ENCODE measurements at places on chromosomes 3 and 15.

DNA sequence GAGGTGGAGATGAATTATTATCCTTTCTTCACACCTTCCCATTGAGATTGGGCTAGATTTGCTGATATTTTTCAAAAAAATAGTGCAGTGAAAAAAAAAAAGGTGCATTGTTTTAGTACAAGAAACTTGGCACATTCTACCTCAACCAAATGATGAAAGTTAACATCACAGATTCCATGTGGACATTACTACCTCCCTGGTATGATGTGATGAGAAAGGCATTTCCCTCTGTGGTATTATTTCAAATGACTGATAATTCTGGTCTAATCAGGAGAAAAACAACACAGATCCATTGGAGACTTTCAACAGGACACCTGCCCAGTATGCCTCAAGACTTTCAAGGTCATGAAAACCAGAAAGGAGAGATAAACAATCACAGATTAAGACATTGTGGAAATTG is 313.4 kb downstream of the BCHE start:
- DNase-seq: no peak

DNA sequence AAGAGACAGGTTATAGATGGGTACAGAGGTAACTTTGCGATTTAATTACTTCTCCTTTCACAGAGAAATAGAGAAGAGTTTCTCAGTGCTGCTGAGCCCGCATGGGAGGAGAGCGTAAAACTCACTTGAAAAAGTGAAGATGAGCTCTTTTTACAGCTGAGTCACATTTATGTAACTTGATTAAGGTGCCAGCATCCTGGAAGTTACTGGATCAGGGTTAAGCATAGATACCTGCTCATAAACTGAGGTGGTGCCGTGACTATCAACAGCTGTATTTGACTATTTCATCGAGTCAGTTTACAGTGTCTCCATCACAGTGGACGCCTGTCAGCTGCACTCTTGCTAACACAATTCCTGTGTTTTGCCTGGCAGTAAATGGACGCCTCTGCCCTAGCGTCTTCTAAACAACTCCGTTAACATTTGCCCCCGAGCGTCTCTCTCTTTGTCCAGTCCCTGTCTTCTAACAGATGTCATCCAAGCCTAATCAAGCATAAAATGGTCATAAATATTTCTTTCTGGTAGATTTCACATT is 414.6 kb downstream of the FOXP1 start:
- no peak for DNase-seq

DNA sequence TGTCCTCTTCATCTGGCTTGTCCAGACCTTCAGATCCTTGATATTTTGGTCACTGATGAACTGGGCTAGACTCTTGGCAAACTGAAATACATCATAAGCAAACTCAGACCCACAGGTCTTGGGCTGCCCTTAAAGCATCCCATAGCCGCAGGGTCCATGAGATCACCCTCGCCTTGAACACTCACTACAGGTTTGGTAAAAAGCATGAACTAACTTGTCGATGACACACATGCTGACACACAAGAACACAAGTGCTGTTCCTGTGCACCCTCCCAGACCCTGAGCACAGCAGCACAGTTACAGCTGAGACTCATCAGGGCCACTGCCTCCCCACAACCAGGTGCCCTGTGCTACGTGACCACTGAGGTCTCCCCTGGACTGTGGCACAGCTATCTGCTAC is 21.0 kb downstream of the PFKFB4 start:
- no peak for DNase-seq

DNA sequence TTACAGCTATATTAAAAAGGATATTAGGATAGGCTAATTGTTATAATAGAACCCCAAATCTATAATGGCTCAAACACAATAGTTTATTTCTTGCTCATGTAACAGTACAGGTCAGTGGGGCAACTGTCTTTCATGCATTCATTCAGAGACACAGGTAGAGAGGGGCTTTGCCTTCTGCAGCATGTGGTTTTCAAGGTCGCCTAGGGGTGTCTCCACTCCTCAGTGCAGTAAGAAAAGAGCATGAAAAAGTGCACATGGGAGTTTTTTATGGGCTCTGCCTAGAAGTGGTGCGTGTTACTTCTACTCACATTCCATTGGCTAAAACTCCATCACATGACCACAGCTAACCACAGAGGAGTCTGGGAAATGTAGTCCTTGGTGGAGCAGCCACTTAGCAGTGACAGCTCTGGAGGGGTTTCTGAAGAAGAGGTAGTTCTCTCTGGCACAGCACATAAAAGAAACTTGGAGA is 1.8 kb downstream of the ZBTB38 start:
- DNase-seq: peak; percentile 98

DNA sequence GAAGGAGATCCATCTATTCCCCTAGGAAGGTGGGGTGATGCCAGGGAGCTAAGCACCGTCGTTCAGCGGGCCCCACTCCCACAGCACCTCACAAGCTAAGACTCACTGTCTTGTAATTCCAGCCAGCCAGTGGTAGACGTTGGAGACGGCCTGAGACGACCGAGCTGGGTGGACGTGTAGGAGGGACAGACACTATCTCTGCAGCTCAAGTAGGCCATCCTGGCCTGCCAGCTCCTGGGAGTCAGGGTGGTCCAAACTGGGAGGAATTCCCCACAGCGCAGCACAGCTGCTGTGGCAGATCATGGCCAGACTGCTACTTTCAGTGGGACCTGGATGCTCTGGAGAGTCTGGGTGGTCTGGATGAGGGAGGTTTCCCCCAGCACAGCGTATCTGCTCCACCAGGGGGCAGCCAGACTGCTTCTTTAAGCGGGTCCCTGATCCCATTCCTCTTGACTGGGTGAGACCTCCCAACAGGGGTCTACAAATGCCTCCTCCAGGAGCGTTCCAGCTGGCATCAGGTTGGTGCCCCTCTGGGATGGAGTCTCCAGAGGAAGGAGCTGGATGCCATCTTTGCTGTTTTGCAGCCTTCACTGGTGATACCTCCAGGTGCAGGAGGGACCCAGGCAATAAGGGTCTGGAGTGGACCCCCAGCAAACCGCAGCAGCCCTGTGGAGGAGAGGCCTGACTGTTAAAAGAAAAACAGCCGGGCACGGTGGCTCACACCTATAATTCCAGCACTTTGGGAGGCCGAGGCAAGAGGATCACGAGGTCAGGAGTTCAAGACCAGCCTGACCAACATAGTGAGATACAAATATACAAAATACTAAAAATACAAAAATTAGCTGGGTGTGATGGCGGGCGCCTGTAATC is 27.6 kb downstream of the GNB5 start:
- DNase-seq: no peak

GRCh38 chr3:190458040-190458439 is 8.3 kb upstream of the TMEM207 start:
- no peak for DNase-seq

GRCh38 chr3:8864402-8865350 is 95.3 kb upstream of the OXTR start:
- no peak for DNase-seq

GRCh38 chr15:39589815-39590644 is 9.2 kb downstream of the THBS1 start:
- DNase-seq: no peak

DNA sequence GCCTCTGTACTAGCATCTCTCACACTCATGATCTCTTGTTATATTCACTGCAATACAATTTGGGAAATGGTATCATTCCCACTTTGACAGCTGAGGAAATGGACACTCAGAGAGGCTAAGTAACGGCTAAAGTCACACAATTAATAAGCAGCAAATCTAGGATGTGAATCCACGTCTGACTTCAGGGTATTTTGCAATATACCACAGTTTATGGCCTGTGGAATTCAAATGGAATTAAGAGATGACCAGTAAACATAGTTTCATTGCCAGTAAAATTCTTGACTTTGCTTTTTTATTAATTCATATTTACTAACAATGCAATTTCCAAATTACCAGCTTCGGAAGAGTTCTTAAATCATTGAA is 61.1 kb downstream of the CCNL1 start:
- no peak for DNase-seq

DNA sequence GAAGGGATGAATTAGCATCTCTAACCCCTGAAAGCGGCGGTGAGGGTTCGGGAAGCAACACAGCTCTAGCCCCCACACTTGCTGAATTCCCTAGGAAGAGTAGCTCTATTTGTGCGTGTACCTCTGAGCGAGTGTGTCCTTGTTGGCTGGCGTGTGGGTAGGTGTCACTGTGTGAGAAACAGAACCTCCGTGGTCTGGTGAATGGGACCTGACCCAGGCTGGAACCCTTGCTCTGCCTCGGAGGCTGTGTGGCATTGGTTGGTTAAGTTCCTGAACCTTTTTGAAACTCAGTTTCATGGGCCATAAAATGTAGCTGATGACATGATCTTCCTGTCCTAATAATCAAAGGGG is 414 bp upstream of the TMEM115 start:
- no peak for DNase-seq

DNA sequence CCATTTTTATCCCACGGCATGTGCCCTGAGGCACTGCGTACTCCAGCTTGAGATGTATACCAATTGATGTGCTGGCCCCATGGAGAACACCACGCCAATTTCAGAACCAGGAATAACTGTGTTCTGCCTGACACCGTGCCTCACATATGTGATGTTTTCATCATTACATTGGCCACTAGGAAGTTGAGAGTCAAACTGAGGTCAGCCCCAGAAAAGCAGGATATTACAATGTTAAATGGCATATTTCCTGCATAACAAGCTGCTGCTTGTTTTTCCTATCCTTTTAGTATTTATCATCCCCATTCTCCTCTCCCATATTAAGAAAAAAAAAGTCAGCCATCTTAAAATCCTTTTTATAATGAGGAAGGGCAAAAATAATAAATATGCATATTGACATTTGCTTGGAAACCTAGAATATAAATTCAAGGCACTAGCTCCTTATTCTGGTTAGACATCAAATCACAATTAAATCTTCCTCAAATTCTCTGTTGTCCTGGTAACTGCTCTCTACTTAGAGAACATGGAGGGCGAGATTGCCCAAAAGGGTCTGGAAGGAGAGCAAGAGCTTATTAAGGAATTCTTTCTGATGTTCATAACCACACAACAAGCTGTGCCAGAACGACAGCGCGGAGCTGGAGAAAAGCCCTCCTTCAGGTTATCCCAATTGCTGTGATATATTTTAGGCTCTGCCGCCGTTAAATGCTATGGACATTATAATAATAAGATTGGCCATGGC is 112.6 kb downstream of the UACA start:
- no peak for DNase-seq

- no peak for DNase-seq
Observed at GRCh38 chr15:88438181-88438580, 29.0 kb downstream of the MRPL46 start.

- DNase-seq: no peak
Observed at GRCh38 chr3:48466386-48467109, 20.0 kb downstream of the ATRIP start.

DNA sequence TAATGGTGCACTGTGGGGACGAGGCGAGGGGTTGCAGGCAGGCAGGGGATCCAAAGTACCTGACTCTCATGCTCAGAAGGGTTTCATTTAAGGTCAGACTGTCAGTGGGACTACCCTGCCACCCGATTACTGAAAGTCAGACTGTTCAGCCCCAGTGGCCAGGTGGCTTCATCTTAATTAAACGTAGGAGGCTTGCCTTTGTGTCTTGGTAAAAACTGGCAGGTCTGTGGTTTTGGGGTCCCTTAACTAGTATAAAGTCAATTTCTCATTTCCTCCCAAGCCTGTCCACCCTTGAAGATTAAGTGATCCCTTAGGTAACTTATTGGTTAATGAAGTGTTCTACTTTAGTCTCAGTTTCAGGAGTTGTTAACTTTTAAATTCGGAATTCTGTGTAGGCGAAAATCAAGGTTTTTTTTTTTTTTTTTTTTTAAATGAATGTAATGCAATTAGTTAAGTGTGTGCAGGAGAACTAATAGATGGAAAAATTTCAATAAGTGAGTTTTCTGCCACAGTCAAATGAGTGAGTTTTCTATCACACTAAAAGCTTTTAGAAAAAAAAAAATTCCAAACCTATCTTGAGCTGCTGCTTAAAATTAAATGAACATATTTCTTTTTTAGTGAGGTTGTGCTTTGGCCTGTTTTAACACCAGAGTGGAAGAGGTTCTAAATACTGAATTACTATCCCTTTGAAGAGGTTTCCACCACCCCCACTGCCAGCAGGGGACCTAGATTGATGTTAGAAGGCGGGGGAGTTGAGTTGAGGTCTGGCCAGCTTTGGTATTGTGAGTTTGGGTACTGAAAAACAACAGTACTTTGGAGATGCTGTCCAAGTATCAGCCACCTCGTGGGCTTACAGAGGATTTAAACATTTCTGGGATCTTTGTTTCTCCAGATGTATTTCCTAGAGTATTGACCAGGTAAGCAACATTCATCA is 15.2 kb downstream of the ITPR1 start:
- no peak for DNase-seq

DNA sequence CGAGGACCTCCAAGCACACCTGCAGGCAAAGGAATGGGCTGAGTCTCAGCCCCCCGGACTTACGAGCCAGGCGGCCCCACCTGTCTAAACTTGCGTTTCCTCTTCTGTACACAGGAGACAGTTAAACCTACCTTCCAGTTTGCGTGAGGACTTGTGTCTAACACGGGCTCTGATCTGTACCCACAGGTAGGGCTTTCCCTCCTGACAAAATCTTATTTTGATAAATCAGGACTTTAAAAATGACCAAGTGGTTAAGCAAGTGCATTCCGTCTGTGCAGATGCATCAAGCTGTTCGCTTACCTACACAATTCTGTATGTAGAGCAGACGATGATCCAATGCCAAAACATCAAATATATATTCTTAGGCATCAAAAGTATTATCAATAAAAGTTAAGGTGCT is 238.0 kb downstream of the XXYLT1 start:
- no peak for DNase-seq

DNA sequence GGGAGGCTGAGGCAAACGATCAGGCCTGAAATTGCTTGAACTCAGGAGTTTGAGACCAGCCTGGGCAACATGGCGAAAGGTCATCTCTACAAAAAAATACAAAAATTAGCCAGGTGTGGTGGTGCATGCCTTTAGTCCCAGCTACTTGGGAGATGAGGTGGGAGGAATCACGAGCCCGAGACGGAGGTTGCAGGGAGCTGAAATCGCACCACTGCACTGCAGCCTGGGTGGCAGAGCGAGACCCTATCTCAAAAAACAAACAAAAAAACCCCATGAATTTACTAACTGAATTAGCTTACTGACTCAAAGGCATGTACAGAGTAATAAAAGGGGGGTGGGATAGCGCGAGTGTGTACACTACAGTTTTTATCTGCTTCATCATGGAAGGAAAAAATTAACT is 19.3 kb downstream of the ARF4 start:
- DNase-seq: no peak

DNA sequence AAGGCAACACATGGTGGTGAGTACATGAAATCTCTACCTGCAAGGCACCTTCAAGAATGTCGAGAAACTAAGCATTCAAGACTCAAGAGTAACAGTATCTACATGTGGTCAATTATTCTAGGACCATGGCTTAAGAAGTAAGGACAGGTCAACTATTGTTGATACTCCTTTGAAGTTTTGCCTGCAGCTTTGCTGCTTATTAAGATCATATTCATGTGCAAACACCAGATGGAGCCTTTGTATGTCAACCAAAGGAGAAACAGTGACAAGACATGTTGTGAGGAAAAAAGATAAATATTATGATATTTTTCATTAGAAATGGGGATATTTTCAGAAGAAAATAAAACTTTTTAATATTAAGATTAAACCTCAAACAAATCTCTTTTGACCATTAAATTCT is 52.3 kb upstream of the FGF7 start:
- DNase-seq: no peak

All from SK-N-MC (cell line).